WTC11 (cell line): ENCODE measurements at places on chromosomes 7 and 10.

GRCh38 chr7:70215491-70215890 is 617.2 kb downstream of the AUTS2 start:
- no peak overlapping the region for H3K4me3 ChIP-seq
- H3K27me3 ChIP-seq, result no peaks in the 10 kb centered on the region
- no peak overlapping the region for H3K27ac ChIP-seq
- no peak for DNase-seq

GRCh38 chr10:127018298-127018650 is 113.0 kb downstream of the DOCK1 start:
- peaks cover 20% of the 10 kb centered on the region for H3K36me3 ChIP-seq
- no peaks in the 10 kb centered on the region for H3K27me3 ChIP-seq
- no peak overlapping the region for H3K4me3 ChIP-seq
- peaks cover 3% of the 10 kb centered on the region for H3K4me1 ChIP-seq

- H3K4me1 ChIP-seq, result peaks cover 7% of the 10 kb centered on the region
- DNase-seq, result peak; percentile 75
- no peaks in the 10 kb centered on the region for H3K27me3 ChIP-seq
- H3K4me3 ChIP-seq, result no peak overlapping the region
Measured at GRCh38 chr10:132142396-132143161, 44.2 kb upstream of the DPYSL4 start.

DNA sequence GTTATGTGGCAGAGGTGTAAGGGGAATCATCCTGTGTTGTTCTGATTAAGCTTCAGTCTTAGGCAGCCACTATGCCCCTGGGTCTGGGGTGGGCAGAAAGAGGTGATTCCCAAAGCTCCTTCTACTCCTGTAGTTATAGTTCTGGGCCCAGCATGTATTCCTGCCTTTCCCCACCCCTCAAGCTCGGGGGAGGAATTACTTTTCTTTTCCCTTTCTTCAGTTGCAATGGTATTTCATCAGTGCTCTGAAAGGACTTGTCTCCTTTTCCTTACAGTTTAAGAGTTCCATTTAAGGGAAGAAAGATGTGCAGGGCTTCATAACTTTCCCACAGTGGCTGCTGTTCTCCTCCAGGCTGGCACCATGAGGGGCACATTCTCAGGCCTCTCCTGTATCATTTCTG is 94.2 kb downstream of the MTPAP start:
- H3K27ac ChIP-seq, result no peak overlapping the region
- H3K4me3 ChIP-seq, result no peak overlapping the region
- no peak for DNase-seq

GRCh38 chr7:125695626-125696025 is 766.0 kb upstream of the POT1 start:
- DNase-seq, result no peak
- peaks cover 3% of the 10 kb centered on the region; the same call in 1 of the 2 replicates for H3K36me3 ChIP-seq
- H3K27ac ChIP-seq, result no peak overlapping the region
